Activated naive CD4-positive, alpha-beta T cell treated with anti-CD3 and anti-CD28 coated beads, Interleukin-2, amount 50 U/mL, for 16 hours (primary cell): ENCODE measurements at places on chromosomes 11 and 22.

DNA sequence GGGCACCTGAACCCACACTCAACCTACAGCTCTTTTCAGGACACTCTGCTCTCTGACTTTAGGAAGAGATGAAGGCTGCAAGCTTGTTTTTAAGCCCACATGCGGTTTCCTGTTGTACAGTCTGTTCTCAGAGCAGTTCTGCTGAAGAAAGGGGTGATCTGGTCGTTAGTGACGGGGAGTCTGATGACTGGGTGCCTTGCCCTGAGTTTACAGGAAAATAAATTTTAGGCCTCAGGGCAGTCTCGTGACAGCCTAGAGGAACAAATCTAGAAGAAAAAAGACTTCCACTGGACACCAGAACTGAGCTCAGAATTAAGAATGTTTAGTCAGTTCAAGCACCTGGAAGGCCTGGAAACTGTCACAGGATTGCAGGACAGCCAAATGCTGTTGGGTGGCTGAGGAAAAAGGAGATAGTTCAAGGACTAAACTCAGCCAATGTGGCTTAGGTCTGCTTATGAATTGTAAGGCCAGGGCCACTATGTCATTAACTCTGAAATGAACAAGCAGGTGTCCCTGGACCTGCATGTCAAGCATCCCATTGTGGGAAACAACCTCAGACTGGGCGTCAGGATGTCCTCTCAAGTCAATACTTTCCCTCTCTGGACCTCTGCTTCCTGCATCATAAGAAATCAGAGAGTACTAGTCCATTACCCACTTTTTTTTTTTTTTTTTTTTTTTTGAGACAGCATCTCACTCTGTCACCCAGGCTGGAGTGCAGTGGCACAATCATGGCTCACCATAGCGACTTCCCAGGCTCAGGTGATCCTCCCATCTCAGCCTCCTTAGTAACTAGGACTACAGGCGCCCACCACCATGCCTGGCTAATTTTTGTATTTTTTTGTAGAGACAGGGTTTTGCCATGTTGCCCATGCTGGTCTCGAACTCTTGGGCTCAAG, 5.7 kb downstream of the PIK3IP1 start:
- DNase-seq, result peak; percentile 55

DNA sequence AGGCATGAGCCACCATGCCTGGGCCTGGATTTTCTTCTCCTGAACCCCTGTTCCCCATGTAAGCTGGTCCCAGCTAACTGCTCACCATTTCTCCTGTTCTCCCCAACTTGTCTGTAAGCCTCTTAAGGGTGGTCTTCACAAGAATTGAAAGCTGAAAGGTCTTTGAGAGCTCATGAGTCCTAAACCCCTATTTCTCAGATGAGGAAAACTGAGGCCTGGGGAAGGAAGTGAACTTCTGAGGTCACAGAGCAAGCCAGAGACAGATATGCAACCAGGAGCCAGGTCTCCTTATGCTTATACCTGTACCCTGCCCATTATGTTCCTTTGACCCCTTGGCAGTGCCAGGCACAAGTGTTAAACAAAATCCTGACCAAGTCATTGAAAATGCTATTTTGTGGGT, 16.3 kb downstream of the NPTXR start:
- no peak for DNase-seq

- no peak for DNase-seq
Measured at GRCh38 chr22:26345496-26345895, 83.6 kb upstream of the ASPHD2 start.

GRCh38 chr11:73760135-73760678, 667 bp downstream of the RAB6A start:
- no peak for DNase-seq

DNA sequence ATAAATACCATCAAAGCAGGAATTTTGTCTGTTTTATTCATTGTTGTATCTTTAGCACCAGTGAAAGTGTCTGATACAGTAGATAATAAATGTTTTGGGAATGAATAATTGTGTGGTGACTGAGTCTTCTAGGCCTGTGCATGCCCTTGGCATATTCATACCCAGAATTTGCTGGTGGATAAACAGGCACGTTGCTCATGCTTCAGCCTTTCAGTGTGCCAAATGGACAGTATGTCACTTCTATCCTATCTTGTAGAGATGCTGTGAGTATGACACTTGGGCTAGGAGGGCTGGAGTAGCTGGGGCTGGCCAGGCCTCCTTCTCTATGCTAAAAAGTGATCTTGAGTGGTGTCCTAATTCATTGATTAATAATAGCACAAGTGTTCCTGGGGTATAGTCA, 287.3 kb upstream of the DDI1 start:
- DNase-seq, result no peak

GRCh38 chr11:36251823-36252222, 37.4 kb downstream of the COMMD9 start:
- no peak for DNase-seq

- no peak for DNase-seq
Measured at GRCh38 chr11:121650351-121651256, 197.8 kb upstream of the SORL1-AS1 start.

GRCh38 chr22:45703758-45704157, 32.1 kb downstream of the ATXN10 start:
- no peak for DNase-seq

DNA sequence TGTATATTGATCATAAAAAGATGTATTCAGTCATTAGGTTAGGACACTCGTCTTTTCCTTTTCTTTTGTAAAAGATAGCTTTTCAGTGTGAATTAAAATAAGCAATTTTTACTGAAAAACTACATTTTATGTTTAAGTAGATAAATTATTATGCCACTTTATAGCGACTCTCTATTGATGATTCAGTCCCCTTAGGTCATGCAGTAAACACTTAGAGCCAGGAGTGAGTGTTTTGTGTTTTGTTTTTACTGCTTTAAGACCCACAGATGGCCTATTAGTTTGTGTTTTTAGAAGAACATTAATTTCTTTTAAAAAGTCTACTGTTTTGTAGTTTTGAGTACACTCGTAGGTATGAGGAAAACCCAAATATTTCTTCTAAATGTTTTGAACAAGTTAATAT, 86.6 kb downstream of the YAP1 start:
- DNase-seq, result no peak

GRCh38 chr11:2975594-2975993, 16.5 kb downstream of the NAP1L4 start:
- DNase-seq, result peak; percentile 38

DNA sequence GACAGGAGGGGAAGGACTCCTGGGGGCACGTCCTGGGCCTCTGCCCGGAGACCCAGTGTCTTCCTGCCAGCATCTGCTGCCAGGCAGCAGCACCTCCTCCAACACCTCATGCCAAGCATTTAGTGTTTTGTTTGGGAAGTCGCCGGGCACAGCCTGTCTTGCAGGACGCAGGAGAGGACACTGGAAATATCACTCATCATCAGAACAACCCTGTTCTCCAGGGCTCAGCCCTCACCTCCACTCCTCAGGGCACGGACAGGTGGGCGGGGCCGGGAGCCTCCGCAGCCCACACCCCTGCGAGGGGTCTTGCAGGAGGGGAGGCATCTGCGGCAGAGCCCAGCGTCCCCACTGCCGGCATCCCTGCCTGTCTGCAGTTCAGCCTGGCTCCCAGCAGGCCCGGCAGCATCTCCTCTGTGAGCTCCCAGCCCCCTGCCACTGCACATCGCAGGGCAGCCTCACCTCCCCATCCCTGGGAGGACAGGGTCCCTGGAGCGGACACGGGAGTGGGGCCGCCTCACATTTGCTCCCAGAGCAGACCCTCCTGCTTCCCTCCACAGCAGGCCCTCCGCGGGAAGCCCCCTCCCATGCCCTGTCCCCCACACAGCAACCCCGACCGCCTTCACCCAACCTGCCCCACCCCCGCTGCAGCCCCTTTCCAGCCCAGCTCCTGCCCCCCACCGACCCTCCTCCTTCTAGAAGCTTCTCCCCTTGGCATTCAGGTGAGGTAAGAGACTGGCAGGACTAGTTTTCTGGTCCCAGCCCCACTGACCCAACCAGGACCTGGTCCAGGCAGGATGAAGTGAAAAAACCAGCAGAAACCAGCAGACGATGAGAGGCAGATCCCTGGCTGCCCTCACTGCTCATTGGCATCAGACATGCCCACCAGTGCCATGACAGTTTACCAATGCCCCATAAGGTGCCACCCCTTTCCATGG, 72.7 kb downstream of the BRD1 start:
- DNase-seq, result no peak

GRCh38 chr11:114317787-114318137, 21.6 kb downstream of the NNMT start:
- DNase-seq, result no peak

DNA sequence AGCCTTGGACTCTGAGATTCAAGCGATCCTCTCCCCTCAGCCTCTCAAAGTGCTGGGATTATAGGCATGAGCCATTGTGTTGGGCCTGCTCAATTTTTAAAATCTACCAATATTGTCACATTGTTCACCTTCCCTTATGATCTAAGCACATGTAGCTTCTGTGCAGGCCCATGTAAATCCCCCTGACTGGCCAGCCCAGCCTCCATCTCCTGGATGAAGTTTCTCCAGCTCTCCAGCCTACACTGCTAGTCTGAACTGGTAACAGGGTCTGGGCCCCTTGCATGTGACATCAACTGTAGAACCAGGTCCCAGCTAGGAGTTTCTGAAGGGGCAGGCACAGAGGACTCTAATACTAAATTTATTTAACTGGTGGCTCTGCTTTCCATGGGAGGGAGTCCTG, 32.8 kb upstream of the YPEL1 start:
- DNase-seq, result no peak

GRCh38 chr11:76094740-76095139, 111.6 kb downstream of the WNT11 start:
- no peak for DNase-seq

DNA sequence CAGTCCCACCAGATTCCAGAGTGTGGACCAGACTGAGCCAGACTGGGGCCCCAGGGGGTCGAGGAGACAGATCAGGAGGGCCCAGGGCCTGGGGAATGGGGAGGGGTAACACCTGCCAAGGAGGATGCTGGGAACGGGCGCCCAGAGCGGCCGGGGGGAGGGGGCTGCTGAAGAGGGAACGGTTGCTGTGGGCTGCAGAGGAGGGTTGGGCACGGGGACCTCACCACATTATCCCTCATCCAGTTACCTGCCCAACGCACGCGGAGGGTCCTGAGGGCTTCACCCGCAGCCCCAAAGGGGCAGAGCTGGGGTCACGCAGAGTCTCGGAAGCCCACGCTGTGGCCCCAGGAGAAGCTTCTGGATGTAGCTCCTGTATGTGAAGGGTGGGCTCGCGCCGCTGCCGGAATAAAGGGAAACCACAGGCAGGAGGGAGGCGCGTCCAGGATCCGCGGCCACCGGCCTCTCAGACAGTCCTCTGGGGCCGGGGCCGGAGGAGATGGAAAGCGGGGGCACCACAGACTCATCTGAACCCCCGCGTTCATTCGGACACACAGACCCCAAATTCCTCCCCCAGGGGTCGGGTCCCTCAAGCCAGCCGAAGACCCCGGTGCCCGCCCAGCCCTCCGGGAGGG, 866 bp upstream of the SELENOO start:
- no peak for DNase-seq

DNA sequence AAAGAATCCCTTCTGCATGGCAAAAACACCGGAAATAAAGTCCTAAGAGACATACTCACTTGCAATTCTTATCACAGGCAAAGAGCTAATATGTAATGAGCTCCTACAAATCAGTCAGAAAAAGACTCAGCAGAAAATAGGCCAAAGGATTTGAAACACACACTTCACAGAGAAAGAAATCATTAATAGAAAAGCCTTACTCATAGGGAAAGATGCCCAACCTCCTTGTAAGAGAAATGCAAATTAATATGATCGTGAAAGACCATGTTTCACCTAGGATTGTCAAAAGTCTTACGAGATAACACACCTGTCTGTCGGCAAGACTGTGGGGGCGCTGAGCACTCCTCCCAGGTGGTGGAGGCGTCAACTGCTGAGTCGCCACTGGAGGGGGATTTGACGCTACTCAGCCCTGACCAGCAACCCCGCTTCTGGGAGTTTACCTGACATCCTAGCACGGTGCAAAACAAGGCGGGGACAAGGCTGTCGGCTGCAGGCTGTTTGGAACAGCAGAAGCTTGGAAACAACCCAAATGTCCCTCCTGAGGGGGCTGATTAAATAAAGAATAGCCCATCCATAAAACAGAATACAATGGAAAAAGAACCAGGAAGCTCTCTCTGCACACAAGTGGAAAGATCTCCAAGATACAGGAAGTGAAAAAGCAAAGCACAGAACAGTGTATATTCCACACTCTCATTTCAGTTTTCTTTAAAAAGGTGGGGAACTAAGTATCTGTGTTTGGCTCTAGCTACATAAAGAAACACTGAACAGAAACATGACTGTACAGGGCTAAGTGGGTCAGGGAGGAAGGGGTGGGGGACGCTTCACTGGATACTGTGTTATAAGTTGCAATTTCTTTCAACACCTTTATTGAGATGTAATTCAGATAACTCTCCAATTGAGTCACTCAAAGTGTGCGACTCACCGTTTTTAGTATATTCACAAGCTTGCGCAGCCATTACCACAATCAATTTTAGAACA, 11.5 kb downstream of the CSNK1E start:
- DNase-seq, result peak; percentile 34

- DNase-seq, result peak; percentile 51
Measured at GRCh38 chr22:38843657-38844314, at the start of gene NPTXR. Gene NPTXR (minus strand): TSS chr22:38844028.

DNA sequence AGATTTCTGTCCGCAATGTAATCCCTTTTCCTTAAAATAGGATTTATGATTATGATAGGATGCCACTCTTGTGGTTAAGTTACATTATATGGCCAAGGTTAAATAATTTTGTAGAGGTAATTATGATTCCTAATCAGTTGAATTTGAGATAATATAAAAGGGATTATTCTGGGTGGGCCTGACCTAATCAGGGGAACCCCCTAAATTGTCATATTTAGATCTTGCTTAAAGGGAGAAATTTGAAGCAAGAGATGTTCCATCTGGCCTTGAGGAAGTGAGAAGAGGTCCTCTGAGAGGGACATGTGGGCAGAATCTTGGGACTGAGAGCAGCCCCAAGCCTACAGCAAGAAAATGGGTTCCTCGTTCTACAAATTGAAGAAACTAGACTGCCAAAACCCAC, 1550.1 kb upstream of the TENM4 start:
- DNase-seq, result no peak
